ENCODE measurements at places on chromosomes 6 and 20.

DNA sequence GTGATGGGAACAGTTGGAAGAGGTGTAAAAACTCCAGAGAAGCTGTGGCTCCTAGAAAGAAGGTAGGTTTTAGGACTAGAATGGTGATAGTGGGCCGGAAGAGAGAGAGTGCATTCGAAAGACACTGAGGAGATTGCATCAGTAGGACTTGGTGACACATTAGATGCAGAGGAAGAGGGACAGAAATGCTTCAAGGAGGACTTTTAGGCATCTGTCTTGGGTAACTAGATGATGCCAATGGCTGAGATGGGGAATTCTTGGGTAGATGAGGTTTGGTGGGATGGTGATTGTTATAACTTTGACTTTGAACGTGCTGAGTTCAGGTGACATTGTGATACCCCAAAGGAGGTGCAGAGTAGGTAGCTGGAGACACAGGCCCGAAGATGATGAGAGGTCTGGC, 196.5 kb downstream of the GMPR start:
- DNase-seq, result no peak

DNA sequence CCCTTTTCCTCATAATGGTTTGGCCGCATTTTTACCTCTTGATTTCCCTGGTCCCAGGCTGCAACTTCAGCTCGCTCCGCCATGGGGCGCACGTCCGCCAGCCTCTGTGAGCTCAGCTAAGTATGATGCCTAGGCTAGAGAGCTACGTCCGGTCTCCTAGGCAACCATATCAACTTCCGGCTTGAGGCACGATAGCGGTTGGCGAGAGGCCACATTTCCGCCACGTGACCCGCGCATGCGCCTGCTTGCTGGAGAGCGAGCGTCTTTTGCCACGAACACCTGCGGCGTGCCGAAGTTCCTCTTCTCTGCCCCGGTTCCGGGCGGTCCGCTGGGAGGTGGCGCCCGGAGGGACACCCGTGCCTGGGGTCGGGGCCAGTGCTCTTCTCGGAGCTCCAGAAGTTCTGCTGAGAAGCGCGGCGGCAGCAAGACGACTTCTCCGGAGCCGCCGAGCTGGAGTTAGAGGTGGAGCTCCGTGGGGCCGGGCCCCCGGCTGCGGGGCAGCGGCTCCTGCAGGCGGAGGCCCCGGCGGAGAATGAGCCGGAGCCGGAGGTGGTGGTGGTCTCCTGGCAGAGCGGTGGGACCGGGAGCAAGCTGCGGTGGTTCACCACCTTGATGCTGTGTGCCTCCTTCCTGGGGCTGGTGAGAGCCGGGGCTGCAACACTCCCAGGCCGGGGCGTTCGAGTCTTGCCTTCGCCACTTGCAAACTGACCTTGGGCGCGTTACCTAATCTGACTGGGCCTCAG, 172.0 kb downstream of the SLC16A10 start:
- peak; percentile 98 for DNase-seq

DNA sequence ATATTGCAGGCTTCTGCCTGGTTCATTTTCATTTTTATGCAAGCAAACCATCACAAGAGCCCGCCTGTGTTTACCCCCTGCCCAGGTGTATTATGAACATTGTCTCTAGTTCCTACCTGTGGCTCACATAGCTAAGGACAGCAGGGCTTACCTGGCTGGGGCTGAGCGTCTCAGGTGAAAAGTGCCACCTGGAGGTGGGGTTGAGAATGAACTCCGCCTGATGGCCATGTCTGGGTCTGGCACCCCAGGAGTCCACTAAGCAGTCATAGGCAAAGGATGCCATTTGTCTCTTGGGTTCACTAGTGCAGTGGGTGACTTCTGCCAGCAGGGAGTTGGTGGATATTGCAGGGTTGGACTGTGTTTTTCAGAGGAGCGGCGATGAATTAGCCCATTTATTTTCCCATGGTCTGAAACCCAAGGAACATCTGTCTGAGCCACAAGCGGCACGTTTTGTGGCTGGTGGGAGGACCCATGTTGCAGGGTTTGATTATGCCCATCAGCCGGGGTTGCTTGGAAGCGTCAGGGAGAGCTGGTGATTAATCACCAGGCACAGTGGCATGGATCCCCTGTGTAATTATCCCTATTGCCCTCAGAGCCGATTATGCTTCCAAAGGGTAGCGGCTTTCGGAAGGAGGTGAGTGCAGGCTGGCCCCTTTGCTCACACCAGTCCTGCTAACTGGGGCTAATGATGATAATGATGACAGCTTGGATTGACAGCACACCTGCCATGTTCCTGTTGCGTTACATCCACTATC, 92.1 kb downstream of the CDH26 start:
- no peak for DNase-seq

DNA sequence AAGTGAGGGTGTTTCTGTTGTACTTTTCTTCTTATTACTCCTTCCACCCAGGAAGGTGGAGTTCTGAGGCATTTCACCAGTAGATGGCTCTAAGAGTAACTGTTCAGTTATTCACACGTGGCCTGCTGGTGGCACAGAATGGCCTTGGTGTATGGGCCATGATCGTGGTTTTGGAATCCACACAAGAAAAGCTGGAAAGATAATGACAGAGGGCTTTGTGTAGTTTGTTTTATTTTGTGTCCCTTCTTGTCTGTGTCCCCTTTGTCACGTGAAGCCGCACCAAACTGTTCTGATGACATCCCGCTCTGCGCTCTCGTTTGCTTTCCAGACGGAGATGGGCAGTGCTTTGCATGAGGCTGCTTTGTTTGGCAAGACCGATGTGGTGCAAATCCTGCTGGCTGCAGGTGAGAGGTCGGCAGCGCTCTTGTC, 93.4 kb downstream of the ANKS1A start:
- no peak for DNase-seq

DNA sequence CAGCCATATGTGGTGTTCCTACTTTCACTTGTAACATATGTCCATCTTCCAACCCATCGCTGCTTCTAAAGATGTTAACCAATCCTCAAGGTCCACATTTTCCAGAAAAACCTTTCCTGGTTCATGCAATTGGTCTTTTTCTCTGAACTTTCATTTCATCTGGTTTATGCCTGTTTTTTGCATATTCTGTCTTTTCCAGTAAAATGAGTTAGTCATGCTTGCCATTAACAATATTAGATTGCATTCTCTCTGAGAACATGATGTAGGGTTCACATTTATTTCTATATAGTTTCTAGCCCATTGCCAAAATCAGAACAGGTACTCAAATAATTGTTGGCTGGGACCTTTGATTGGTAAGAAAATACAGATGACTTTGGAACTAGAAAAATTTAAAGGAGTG, 36.7 kb downstream of the HIVEP2 start:
- DNase-seq, result no peak

- DNase-seq, result no peak
Observed at GRCh38 chr6:159483259-159483658, 209.8 kb downstream of the SOD2 start.

DNA sequence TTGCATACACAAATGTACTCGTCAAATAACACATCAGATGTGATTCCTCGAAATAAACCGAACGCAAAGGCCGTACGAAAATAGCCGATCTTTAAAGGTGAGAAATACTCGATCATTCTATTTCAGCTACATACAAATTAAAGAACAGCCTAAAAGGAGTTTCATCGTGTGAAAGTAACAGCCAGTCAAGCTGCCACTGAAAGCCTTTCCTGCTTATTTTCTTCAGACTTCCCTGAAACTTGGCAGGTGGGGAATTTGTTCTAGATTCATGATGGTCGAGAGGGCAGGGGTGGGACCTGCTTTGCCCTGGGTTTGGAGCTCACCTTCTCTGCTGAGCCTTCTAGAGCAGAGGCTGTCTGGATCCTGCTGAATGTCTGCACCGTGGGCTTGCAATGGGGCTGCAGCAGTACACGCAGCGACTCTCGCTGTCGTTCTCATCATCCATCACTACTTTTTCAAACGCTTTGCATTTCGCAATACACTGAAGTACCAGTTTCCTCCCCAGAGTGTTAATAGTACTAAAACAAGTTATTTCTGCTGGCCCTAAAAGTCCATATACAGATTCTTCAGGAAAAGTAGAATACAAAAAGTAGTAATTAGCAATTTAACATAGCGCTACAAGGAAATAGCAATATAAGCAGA, 16.2 kb downstream of the FOXC1 start:
- no peak for DNase-seq

- DNase-seq, result no peak
Observed at GRCh38 chr6:105844275-105844883, 241.8 kb upstream of the PRDM1 start.

DNA sequence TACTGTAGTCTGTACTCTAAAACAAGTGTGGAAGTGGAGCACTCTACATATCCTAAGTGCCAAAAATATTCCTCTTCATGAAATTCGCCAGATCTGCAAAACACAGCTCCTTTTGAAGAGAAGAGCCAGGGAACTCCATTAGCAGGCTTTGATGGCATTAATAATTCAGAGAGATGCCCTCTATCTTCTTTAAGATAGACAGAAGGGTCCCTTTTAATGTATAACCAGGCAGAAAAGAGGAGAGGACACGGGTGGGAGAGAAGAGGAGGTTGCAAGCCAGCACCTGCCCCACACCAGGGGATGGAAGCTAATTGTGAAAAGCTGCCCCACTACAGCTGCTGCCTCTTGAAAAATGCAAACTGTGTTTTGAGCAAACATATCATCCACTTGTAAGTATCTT, 3.7 kb upstream of the RFPL4B start:
- peak; percentile 49 for DNase-seq

Data from glutamatergic neuron (in vitro differentiated cells).